ENCODE measurements at places on chromosomes 2 and 18.

- DNase-seq: no peak
Measured at GRCh38 chr2:61354543-61355197, 116.2 kb downstream of the USP34 start.

- peak; percentile 71 for DNase-seq
Measured at GRCh38 chr2:218218268-218219185, 1.5 kb downstream of the ARPC2 start.

GRCh38 chr2:101253013-101253702, 472 bp downstream of the CNOT11 start:
- DNase-seq: peak; percentile 76

GRCh38 chr2:38243186-38243880, 133.7 kb downstream of the ATL2 start:
- DNase-seq: no peak

- DNase-seq: no peak
Measured at GRCh38 chr18:12041561-12041960, 52.1 kb upstream of the ANKRD62 start.

DNA sequence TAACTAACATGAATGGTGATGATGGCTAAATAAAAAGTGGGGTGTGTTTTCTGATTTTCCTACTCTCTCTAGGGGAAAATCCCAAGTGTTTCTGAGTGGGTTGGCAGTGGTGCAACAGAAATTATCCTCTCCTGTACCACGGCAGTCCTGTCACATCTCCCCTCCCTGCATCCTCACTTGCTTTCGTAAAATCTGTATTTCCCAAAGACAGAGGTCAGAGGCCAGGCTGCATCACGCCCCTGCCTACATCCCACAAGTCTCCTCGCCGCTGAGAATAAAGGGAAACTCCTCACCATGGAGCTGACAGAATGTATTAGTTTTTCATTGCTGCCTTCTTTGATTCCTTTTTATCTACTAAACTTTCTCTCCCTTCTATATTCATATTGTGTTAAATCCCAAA, 13.1 kb downstream of the FBLN7 start:
- no peak for DNase-seq

- no peak for DNase-seq
Measured at GRCh38 chr2:62084801-62085200, 111.1 kb upstream of the B3GNT2 start.

DNA sequence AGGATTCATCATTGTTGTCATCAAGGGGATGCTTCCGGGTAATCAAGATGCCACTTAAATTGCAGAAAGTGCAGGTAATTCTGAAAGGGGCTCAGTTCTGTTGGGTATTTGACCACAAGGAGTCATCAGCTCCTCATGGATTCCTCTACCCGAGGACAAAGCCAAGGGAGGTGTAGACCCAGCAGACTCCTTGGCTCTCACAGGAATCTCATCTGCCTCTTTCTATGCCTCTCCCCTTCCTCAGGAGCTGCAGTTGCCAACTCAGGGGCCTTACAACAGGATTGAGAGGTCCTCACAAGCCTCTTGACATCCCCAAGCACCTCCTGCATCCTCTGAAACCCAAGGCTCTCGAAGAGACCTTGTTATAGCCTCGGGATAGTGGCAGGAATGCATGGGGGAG, 44.0 kb downstream of the ITGB6 start:
- no peak for DNase-seq

DNA sequence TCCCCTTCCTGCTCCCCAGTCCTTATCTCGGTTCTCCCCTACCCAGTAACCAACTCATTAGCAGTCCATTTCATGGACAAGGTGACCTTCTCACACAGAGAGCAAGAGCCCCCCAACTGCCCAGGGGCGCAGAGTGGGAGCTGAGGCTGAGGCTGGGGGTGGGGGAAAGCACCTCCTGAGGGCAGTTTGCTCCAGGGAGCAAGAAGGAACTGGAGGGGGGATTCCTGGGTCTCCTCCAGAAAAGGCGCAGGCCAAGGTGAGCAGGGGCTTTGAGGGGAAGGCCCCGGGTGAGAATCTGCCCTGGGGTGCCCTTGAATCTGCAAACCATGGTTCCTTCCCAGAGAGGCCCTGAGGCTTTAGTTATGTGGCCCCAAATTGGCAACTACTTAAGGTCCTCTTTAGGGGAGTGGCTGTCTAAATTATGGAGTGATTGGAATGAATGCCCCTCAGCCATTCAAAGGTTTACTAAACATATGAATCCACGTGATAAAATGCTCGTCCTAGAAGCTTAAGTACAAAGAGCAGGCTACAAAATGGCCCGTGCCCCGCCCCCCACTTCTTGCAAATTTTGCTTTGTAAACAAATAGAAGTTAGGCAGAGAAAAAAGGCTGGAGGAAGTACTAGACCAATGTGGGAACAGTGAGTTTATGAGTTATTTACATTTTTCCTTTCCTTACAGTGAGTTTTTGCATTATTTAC, 123.5 kb upstream of the HS6ST1 start:
- DNase-seq: no peak

GRCh38 chr2:240745962-240746361, 54.3 kb downstream of the AQP12A start:
- no peak for DNase-seq

- DNase-seq: no peak
Measured at GRCh38 chr2:41828052-41828643, 219.7 kb upstream of the PKDCC start.

- DNase-seq: no peak
Measured at GRCh38 chr2:174085781-174086180, 120.6 kb upstream of the SP3 start.

GRCh38 chr18:77702686-77703085, 453.0 kb downstream of the GALR1 start:
- DNase-seq: no peak

- no peak for DNase-seq
Measured at GRCh38 chr2:225008935-225009334, 33.3 kb downstream of the DOCK10 start.

GRCh38 chr18:31998880-31999412, 19.7 kb upstream of the RNF125 start:
- DNase-seq: no peak

Measured in naive B cell (primary cell).